ENCODE measurements at places on chromosomes 5 and 9.

- no peak for DNase-seq
These were observed 75.3 kb upstream of the IL12B start for GRCh38 chr5:159405611-159406031.

- DNase-seq = no peak
These were observed 20.8 kb downstream of the FGD3 start for GRCh38 chr9:92968081-92968480.

DNA sequence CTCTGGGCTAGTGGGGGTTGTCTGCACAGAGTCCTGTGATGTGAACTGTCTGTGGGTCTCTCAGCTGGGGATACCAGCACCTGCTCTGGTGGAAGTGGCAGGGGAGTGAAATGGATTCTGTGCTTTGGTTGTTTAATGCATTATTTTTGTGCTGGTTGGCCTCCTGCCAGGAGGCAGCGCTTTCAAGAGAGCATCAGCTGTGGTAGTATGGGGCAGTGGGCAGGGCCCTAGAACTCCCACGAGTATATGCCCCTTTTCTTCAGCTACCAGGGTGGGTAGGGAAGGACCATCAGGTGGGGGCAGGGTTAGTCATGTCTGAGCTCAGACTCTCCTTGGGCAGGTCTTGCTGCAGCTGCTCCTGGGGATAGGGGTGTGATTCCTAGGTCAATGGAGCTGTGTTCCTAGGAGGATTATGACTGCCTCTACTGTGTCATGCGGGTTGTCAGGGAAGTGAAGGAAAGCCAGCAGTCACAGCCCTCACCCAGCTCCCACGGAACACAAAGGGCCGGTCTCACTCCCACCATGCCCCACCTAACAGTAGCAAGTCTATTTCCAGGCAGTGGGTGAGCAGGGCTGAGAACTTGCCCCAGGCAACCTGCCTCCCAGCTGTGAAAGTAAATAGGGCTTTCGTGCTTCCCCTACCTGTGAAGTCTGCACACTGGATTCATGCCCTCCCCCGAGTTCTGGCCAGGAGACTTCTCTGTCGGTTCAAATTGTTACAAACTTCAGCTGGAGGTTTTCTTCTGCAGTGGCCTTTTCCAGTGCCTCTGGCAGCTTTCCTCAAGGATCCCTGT lies 25.7 kb upstream of the FAM81B start:
- no peak for DNase-seq

GRCh38 chr9:89667726-89668125 lies 62.9 kb downstream of the GADD45G start:
- DNase-seq = no peak

GRCh38 chr5:39555788-39556187 lies 131.0 kb upstream of the DAB2 start:
- DNase-seq = no peak

DNA sequence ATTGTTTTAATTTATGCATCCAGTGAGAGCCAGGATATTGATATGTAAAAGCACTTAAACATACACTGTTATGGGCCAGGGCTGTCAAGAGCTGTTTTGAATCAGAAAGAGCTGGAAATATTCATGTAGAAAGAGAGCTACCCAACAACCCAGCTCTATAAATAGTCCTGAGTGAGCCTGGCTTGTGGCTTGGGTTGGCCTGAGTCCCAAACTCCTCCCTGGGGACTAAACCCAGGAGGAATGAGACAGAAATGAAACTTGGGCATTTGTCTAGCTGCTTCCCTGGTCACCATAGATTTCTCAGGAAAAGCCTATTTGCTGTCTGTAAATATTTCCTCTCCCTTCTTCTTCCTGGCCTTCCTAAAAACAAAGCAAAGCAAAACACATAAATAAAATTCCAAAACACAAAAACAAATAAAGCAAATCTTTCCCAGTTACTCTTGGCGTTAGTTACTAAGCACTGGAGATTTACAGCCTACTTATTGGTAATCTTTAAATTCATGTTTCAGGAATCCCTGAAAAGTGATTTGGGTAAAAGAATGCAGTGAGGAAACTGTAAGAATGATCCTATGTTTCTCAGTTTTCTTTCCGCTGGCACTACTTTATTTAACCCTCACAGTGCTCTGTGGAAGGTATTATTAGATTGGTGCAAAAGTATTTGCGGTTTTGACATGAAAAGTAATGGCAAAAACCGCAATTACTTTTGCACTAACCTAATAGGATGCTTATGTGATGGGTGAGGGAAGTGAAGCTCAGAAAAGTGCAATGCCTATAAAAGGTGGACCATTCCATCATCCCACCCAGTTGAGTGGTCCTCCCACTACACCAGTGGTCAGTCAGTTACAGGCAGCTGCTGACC lies 111.8 kb downstream of the CARTPT start:
- DNase-seq = peak; percentile 29

DNA sequence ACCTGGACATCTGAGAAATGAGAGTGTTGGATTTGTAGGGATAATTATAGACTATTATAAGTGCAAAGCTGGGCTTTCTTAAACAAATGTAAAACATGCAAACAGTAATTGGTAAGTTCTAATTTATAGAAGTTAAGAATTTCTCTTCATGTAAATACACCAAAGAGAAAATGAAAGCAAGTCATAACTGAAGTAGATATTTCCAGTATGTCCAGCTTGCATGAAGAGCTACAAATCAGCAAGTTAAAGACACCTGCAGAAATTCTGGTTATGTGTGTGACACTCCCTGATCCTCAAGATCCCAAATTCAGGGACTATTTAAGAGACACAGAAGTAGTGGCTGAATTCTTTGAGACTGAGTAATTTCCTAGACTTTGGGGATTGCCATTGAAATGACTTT lies 308.9 kb downstream of the TLE4 start:
- DNase-seq = no peak

GRCh38 chr5:172725273-172725672 lies 45.7 kb downstream of the DUSP1 start:
- DNase-seq = no peak

- no peak for DNase-seq
These were observed 11.0 kb upstream of the LHX6 start for GRCh38 chr9:122239722-122240121.

GRCh38 chr9:34035656-34036055 lies 13.0 kb downstream of the UBAP2 start:
- no peak for DNase-seq

GRCh38 chr5:100550531-100551051 lies 15.4 kb downstream of the FAM174A start:
- no peak for DNase-seq

- no peak for DNase-seq
These were observed 420.5 kb downstream of the EBF1 start for GRCh38 chr5:158679221-158679641.

All from HTR-8/SVneo (cell line).